ENCODE measurements at places on chromosomes 12 and 14. TPM values are rescaled to one million over a fixed set of nuclear protein-coding genes. Genes with fewer than 3 reads are reported as not detected.

Gene SLC2A14
- total RNA-seq, result not detected

- H3K4me3 ChIP-seq, result peak overlapping the region; percentile 62
- no peak for DNase-seq
- peaks cover 54% of the 10 kb centered on the region for H3K36me3 ChIP-seq
- peaks cover 59% of the 10 kb centered on the region for H3K4me1 ChIP-seq
Observed at GRCh38 chr12:53208435-53208834, 1.4 kb upstream of the ITGB7 start.

Gene CYP27B1
- 9.6 TPM for total RNA-seq

DNA sequence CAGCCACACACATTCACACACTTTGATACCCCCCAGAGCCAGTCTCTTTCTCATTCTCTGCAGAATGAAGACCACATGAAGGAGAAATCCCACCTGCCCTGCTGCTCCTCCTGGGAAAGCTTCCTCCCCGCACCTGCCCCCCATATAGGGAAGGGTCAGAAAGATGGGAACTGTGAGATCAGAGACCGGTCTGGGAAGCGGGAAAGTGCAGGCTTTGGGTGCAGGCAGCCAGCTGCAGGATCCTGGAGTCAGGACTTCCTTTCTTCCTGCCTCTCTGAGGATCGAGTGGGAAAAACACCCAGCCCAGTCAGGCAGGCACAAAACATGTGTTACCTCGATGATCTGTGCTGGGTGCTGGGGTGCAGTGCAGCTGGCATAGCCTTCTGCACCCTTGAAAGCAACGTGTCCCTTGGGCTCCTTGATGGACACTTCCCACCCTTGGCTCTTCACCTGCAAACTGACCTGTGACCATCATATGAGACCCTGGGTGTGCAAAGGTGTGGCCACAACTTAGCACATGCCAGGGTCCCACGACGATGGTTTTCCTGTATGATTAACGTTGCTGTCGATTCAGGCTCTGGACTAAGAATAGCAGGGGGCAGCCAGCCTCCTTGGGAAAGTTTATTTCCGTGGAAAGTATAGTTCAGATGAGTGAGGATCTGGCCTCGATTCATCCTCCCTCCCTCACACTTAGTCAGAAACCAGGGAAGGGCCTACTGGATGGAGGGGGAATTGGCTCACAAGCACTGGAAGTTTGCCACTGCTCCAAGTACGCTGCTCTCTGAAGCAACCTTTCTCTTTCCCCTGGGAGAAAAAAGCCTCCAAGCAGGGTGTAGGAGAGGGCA is 105.4 kb upstream of the MED13L start:
- H3K27me3 ChIP-seq, result no peaks in the 10 kb centered on the region
- no peak for DNase-seq
- no peaks in the 10 kb centered on the region for H3K36me3 ChIP-seq
- peaks cover 6% of the 10 kb centered on the region for H3K4me1 ChIP-seq
- no peak overlapping the region for H3K4me3 ChIP-seq
- H3K27ac ChIP-seq, result no peak overlapping the region

DNA sequence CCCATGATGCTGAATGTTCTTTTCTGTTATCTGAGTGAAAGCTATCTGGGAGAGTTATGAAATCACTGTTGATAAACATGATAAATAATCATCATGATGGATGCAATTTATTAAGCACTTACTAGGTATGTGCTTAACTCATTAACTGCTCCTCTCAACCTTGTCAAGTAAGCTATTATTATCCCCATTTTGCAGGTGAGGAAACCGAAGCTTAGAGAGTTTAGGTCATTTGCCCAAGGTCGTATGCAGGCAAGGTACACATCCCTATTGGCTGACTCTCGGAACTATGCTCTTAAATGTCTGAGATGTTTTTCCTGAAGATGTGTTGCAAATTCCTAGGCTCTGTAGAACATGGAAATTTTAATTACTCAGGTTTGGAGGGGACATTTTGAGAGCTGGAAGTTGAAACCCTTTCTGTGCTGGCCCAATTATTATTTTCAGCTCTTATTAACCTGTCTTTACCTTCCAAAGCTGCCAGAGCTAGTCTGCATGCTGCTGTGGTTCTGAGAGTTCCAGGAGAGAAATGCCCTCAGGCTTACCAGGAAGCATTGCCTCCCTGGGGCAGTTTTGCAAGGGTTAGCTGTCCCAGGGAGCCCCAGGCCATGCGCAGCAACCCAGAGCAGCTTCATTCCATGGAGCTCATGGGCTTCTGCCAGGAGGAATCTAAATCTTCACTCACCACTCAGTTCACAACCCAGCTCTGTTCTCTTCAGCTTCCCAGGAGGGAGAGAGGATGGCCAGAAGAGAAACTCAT is 55.6 kb upstream of the OAS1 start:
- H3K27ac ChIP-seq, result no peak overlapping the region
- H3K4me3 ChIP-seq, result no peak overlapping the region
- no peak for DNase-seq
- no peaks in the 10 kb centered on the region for H3K36me3 ChIP-seq
- peaks cover 34% of the 10 kb centered on the region for H3K27me3 ChIP-seq
- H3K4me1 ChIP-seq, result no peaks in the 10 kb centered on the region

- H3K27me3 ChIP-seq, result no peaks in the 10 kb centered on the region
- H3K4me3 ChIP-seq, result no peak overlapping the region
Observed at GRCh38 chr12:118055865-118056773, 4.9 kb downstream of the WSB2 start.

Gene RNFT2
- total RNA-seq, result 16.9 TPM

Gene NELL2
- 120 TPM for total RNA-seq

GRCh38 chr12:122097927-122098756 is 19.6 kb downstream of the MLXIP start:
- no peaks in the 10 kb centered on the region for H3K27me3 ChIP-seq
- H3K4me3 ChIP-seq, result peak overlapping the region; percentile 35
- peak overlapping the region; percentile 80 for H3K27ac ChIP-seq
- H3K4me1 ChIP-seq, result peaks cover 58% of the 10 kb centered on the region
- DNase-seq, result no peak
- H3K36me3 ChIP-seq, result peaks cover 16% of the 10 kb centered on the region

DNA sequence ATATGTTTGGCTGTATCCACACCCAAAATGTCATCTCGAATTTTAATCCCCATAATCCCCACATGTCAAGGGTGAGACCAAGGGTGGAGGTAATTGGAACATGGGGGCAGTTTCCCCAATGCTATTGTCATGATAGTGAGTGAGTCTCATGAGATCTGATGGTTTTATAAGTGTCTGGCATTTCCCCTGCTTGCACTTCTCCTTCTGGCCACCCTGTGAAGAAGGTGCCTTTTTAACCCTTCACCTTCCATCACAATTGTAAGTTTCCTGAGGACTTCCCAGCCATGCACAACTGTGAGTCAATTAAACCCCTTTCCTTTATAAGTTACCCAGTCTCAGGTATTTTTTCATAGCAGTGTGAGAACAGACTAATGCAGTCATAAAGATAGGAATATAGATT is 216.7 kb upstream of the SSTR1 start:
- H3K27me3 ChIP-seq, result no peaks in the 10 kb centered on the region
- no peaks in the 10 kb centered on the region for H3K36me3 ChIP-seq
- no peak overlapping the region for H3K27ac ChIP-seq

DNA sequence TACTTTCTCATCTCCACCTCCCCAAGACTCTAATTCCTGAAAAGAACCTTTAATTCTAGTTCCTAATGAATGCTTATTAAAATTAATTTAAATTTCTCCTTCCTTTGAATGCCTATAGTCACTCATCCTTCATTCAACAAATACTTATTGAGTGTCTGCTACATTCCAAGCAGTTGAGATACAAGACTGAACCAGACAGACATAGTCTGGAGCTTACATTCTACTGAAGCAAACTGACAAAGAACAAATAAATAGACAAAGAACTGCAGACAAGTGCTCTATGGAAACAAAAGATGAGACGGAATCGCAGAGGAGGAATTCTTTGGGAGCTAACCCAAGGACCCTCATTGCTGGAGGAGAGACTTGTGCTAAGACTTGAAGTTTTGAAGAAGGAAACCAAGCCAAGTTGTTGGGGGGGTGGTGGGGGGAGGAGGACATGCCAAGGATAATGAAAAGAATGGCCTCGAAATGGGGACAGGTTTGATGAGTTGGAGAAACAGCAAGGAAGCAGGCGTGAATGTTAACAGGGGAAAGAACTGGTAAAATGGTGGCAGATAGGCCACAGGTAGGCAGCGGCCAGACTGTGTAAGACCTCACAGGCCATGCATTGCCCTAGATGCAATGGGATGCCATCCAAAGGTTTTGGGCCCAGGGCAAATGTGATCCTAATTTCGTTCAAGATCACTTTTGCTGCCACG is 9.7 kb upstream of the TDG start:
- H3K4me1 ChIP-seq, result peaks cover 42% of the 10 kb centered on the region
- DNase-seq, result no peak
- no peaks in the 10 kb centered on the region for H3K27me3 ChIP-seq
- H3K36me3 ChIP-seq, result peaks cover 34% of the 10 kb centered on the region
- H3K4me3 ChIP-seq, result peak overlapping the region; percentile 97

GRCh38 chr12:31768046-31768445 is 39.2 kb upstream of the AMN1 start:
- no peak overlapping the region for H3K27ac ChIP-seq
- peaks cover 16% of the 10 kb centered on the region for H3K4me1 ChIP-seq
- peaks cover 7% of the 10 kb centered on the region for H3K36me3 ChIP-seq
- H3K27me3 ChIP-seq, result no peaks in the 10 kb centered on the region
- no peak for DNase-seq

Data from activated naive CD8-positive, alpha-beta T cell treated with anti-CD3 and anti-CD28 coated beads for 36 hours (primary cell).